ENCODE measurements at places on chromosomes 1 and 21.

- DNase-seq = no peak
Observed at GRCh38 chr21:35057428-35057827, 8.3 kb upstream of the RUNX1 start.

DNA sequence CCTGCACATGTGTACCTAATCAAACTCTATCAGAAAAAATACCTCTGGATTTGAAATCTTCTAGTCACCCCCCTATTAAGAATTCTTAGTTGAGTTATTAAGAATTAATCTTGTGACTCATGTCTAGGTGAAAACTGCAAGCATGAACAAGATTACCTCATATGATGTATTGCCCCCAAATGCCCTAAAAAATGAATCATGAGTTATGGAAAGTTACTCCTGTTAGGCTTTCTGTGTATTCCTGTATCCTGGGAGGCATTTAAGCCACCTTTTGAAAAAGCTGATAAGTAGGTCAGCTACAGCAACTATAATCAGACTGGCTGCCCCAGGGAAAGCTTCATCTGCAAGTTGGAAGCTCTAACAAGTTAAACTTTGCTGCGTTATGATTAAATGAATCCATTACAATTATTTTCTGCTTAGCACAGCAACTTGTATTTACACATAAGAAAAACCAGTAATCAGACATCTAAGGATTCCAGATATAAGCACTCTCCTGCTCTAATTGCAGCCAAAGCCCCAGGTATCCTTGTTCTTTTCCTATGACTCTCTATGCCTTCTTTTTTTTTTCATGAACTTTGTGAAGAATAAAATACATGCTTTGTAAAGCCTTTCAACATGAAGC is 147.7 kb downstream of the NTPCR start:
- no peak for DNase-seq

GRCh38 chr21:34011660-34012059 is 61.7 kb upstream of the MRPS6 start:
- no peak for DNase-seq

- DNase-seq = no peak
Observed at GRCh38 chr1:111908011-111908621, 81.4 kb downstream of the KCND3 start.

- DNase-seq = no peak
Observed at GRCh38 chr1:182533896-182534295, 55.2 kb downstream of the RNASEL start.

DNA sequence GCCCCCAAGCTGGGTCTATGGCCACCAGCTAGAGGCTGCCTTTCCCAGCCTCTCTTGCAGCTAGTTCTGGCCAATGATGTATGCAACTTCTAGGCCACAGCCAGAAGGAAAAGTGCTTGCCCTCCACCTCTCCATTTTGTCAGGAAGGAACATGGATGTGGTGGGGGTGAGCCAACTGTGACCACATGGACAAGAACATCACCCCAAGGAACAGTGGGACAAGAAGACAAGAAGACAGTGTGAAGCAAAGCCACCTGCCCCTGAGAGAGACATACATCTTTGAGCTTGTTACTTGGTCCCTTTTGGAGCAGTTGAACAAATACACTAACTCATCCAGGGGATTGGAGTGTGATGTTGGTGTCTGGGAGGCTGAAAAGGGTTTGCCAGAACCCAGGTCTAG is 105.8 kb upstream of the EDN2 start:
- DNase-seq = no peak

DNA sequence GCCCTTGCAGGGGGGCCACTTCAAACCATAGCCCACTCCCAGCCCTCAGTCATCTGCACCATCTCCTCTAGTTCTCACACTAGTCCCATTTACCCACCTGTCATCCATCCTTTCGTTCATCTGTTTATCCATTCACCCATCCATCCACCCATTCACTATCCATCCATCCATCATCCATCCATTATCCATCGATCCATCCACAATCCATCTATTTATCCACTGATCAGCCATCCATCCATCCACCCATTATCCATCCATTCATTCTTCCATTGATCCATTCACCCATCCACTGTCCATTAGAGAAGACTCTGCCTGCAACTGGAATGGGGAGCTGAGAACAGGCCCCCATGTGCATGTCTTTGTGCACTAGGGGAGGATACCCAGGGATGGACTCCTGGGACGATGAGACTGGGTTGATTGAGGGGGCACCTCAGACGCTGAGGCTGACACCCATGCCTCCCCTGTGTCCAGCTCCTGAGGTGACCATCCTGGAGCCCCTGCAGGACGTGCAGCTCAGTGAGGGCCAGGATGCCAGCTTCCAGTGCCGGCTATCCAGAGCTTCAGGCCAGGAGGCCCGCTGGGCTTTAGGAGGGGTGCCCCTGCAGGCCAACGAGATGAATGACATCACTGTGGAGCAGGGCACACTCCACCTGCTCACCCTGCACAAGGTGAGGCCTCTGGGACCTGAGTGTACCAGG is 97.9 kb downstream of the TRIM11 start:
- no peak for DNase-seq

DNA sequence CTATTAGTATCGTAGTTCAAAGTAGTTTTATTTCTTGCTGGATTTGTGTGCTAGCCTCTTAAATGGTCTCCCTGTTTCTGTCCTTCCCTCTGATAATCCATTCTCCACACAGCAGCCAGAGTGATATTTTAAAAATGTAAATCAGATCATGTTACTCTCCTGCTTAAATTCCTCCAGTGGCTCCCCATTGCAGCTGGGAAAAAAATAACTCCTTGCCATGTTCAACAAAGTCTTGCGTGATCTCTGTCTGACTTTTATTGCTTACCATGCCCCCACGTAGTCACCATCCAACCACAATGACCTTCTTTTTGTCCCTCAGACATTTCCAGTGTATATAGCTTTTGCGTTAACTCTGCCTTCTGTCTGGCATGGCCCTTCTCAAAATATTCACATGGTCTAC is 178.8 kb downstream of the FGGY start:
- no peak for DNase-seq

DNA sequence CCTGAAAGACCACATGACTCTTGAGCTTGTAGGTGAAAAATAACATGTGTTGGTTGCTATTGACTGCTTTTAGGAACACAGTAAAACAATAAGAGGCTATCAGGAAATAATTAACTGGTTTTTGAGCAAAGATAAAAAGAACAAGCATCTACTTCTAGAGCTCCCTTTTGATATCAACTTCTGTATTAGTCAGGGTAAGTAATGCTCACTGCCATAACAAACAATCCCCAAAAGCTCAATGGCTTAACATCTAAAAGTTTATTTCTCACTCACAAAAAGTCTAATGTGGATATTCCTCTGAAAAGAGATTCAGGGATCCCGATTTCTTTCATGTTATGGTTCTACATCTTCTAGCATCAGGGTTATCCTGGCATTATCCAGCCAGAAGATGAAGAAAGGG is 25.3 kb upstream of the PROX1 start:
- DNase-seq = no peak

DNA sequence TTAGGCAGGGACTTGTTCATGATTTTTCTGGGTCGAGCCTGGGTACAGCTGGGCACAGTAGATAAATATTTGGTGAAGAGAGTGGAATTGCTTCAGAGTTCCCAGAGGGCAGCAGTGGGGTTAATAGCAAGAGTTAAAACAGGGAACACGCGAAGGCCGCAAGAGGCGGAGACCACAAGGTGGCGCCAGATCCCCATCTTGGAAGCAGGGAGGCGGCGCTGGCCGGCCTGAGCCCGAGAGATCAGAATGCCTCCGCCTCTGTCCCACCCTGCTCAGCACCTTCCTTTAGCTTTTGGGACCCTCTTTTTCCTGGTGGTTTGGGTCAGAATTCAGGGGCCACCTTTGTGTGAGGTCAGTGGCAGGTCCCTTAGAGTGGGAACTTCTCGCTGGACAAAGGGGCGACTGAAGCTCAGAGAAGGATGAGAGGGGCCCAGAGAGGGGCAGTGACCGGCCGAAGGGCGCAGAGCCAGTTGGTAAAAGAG is 6.5 kb upstream of the PADI2 start:
- peak; percentile 11 for DNase-seq

- no peak for DNase-seq
Observed at GRCh38 chr1:224116131-224116530, 2.2 kb downstream of the FBXO28 start.

GRCh38 chr1:241351841-241352240 is 5.2 kb downstream of the RGS7 start:
- no peak for DNase-seq

- no peak for DNase-seq
Observed at GRCh38 chr1:164803366-164803765, 244.4 kb downstream of the PBX1 start.

DNA sequence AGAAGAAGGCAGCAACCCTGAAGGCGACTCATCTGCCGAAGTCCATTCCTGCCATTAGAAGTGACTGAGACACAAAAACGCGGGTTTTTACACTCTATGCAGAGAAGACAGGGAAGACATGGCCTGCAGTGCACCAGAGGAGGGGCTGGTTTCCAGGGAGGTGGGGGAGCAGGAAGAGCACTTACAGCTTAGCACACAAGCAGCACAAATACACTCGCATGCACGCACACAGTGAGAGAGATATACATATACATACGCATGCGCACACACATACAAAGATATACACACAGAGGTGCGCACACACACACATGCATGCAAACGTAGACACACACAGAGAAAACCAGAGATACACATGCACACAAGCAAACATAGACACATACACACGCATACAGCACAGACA is 210.9 kb upstream of the CSF3R start:
- DNase-seq = no peak

- no peak for DNase-seq
Observed at GRCh38 chr1:153977250-153978240, at the start of gene JTB. JTB (minus strand) TSS chr1:153977674; CDS start chr1:153977252, 422 bp downstream.

DNA sequence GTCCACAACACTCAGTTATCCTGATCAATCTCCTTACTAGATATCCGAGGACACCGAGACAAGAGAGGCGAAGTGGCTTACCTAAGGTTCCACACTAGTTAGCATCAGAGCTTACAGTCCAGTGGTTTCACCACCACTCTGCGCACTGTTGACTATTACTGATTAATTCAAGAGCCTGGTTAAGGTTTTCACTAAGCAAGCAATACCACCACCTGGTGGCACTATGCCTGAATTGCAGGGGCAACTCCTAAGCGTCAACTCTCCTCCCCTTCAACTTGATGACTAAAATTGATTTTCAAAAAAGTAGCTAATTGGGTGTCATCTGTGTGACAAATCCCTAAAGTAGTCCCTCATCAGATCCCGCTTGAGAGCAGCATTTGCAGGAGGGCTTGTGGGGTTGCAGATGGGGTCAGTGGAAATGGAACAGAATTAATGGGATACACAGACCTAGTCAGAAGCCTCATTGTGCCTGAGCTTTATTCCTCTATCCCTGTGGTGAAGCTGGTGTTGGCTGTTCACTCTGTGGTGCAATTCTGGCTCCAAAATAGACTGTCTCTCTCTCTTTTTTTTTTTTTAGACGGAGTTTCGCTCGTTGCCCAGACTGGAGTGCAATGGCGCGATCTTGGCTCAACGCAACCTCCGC is 9.1 kb downstream of the TTC22 start:
- no peak for DNase-seq

DNA sequence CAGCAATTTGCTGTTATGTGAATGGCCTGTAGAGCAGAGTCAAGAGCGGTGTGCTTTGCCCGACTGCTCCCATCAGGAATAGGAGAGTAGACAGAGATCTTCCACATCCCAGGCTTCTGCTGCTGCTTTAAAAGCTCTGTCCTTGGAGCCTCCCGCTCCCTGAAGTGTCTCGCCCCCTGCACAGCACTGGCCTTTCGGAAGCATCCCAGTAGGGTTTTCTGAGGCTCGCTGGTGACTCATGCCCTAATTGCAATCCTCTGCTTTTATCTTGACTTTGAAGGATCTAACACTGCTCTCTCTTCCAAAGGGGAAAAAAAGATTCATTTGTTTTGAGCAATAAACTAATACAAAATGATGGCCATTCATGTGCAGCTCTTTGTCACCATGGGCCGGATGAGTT is 13.3 kb upstream of the CD101 start:
- no peak for DNase-seq
